RWPE1 (cell line): ENCODE measurements at places on chromosomes 7 and 10.

- DNase-seq: no peak
These were observed 50.6 kb downstream of the ZNF438 start for GRCh38 chr10:30980951-30981616.

GRCh38 chr7:73971704-73972341, 56.1 kb upstream of the ELN start:
- peak; percentile 40 for DNase-seq

DNA sequence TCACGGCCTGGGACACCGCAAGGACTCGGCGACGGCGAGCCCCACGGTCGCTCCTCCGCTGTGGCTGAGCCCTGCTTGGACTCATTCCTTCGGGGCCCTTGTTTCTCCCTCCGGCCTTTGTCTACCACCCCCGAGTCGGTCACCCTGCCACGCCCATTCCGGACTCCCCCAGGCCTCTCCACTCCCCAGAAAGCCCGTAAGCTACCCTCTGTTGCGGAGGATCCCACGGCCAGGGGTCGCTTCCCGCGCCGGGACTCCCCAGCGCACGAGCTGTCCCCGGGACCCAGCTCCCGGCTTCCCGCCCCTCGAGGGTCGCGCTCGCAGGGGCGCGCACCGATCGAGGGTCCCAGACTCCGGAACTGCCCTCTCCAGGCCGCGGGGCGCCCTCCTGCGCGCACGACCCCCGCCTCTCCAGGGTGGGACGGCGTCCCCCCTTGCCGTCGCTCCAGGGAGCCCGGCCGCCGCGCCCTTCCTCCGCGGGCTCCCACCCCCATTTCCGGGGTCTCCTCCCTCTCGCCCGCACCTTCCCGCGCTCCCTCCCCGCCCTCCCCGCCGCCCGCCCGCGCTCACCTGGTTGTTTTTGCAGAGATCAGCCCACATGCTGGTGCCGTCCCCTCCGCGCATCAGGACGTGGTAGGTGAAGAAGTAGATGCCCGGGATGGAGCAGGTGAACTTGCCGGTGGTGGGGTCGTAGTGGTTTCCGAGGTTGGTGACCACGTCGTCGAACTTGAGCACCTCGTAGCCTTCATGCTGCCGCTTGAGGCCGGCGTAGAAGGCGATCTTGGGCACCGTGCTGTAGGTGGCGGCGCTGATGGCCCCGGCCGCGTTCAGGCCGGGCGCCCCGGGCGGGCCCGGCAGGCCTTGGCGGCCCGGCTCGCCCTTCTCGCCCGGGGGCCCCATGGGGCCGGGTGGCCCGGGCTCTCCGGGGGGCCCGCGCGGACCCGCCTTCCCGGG, 1.5 kb downstream of the C1QL3 start:
- no peak for DNase-seq

GRCh38 chr7:47475880-47476227, 106.1 kb downstream of the TNS3 start:
- no peak for DNase-seq

GRCh38 chr10:23202779-23203178, 10.7 kb downstream of the PTF1A start:
- DNase-seq: no peak

DNA sequence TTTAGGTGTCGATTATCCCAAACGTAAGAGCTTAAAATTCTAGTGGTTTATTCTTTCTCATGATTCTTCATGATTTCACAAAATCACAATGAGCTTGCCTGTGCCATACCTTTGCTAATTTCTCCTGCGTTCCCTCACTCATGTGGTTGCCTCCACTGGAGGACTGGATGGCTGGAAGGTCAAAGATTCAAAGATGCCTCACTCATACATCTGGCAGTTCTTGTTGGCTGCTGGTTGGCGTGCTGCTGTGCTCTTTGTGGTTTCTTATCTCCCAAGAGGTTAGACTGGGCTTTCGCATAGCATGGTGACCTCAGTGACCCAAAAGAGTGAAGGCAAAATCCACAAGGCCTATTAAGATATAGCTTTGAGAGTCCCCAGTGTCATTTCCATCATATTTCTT, 877.6 kb upstream of the AUTS2 start:
- DNase-seq: no peak

- DNase-seq: no peak
These were observed 8.3 kb upstream of the SMKR1 start for GRCh38 chr7:129494041-129494440.

GRCh38 chr10:24207781-24208611, 942 bp upstream of the KIAA1217 start:
- no peak for DNase-seq

DNA sequence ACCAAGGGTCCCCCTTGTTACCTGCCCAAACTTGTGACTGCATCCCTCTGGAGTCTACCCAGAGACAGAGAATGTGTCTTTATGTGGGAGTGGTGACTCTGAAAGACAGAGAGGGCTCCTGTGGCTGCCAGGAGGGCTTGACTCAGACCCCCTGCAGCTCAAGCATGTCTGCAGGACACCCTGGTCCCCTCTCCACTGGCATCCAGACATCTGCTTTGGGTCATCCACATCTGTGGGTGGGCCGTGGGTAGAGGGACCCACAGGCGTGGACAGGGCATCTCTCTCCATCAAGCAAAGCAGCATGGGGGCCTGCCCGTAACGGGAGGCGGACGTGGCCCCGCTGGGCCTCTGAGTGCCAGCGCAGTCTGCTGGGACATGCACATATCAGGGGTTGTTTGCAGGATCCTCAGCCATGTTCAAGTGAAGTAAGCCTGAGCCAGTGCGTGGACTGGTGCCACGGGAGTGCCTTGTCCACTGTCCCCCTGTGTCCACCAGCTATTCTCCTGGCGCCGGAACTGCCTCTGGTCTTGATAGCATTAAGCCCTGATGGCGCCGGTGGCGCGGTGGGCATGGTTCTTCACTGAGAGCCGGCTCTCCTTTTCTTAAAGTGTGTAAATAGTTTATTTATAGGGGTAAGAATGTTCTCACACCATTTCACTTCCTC, 19.4 kb upstream of the SH2D4B start:
- DNase-seq: no peak

DNA sequence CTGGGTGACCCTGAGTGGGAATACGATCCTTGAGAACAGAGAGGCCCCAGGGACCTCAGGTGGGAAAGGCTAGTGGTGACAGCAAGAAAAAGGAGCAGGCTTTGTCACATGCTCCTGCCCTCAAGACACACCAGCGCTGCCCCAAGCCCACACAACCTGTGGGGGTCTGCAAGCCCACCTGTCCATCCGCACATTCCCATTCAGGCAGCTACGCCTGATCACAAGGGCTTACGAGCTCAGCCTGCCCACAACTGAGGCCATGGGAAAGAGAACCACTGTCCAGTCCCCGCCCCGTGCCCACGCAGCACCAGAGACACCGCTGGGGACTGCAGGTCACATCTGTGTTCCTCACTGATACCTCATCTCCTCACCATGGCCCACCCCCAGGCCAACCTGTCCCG, 26.7 kb downstream of the EBF3 start:
- no peak for DNase-seq

DNA sequence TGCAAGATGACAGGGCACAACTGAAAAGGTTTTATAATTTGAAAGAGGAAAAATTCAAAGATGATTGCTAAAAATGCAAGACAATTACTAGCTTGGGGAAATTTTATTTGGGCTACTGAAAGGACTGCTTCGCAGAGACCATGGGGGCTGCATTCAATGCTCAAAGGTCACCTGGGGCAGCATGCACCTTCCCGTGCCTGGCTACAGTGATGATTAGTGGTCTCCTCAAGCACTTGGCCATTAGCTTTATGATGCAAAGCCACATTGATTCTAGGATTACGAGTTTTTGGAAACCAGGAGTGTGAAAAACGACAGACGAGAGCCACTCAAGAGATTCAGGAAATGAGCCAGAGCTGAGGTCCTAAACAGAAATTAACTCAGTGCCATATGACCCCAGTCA, 764.6 kb downstream of the PHTF2 start:
- no peak for DNase-seq

DNA sequence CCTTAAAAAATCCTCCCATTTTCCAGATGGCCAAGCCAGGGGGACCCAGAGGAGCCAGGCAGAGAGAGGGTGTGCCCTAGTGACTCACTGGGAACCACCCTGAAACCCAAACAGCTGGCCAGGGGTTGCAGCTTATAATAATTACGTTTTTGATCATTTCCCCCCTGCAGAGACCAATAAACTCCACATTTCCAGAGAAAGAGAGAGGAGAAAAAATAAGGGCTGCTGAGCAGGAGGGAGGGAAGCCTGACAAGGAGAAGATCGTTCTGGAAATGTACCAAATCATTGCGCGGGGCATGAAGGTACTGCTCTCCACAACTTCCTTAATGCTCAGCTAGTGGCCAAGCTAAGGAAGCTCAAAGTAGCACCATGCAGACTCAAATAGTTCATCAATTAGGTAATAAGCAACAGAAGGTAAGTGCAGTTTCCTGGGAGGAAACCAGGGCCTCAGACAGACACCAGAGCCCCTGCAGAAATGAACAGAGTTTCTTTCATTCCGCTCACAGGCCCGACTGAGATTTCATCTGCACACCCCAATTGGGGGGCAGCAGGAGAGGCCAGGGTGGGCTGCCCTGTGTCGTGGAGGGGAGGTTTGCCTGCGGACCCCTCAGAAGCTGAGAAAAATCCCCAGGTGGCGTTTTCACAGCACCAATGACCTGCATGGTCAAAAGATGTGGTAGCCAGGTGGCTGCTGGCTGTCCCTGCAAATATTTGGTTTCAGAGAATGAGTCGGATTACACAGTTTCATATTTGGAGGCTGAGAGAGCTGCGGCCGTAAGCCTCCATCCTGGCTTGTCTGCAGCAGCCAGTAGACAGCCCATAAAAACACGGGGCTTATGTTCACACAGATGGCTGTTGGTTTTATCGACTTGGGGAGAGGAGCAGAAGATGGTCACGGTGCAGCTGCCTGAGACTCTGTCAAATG, 153.2 kb upstream of the LYZL2 start:
- DNase-seq: no peak

DNA sequence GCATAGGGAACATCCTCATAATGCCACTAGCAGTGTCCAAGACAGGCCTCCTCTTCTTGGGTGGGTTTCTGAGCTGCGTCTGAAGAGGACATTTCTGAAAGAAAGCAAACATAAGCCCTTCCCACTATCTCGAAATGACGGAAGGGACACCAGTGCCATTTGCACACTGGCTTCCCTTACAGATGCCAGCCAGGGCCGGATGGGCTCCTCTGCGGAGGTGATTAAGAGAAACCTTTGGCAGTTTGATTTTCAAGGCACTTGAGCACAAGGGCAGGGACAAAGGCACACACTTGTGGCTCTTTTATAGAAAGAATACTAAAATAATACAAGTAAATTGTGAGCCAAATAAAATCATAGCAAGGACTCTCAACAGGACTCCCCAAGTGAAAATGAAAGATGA, 106.6 kb upstream of the CELF2 start:
- no peak for DNase-seq

GRCh38 chr7:135974667-135975066, 2.5 kb downstream of the MTPN start:
- DNase-seq: no peak

- no peak for DNase-seq
These were observed 85.1 kb downstream of the MGMT start for GRCh38 chr10:129552119-129552518.

DNA sequence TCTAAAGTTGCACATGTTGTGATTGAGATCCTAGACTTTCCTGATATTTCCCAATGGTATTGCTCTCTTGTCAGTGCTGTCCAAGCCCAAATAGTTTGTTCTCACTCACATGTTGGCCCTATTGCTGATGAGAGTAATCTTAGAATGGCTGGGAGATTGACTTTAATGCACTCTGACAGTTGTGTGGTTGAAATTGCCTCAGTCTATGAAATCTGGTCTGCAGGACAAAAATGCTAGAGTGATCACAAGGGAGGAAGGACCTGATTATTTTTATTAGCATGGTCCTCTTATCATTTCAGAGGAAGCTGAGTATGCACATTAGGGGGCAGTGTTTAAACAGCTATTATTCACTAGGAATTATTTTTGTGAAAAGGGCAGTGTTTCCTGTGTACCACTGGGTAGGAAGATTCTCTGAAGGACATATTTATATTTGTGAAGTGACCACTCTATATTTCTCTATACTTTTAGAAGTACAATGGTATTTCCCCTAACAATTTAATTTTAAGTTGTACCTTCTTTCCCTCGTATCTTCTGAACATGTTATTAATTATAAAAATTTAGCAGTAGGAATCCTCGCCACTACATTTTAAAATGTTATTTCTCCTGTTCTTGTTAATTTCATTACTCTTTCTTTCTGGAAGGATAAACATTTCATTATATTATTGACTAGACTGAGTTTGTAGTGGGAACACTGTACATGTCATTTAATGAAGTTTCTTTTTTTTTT, 64.4 kb downstream of the SUGCT start:
- DNase-seq: no peak

- no peak for DNase-seq
These were observed 565.2 kb downstream of the KCNMA1 start for GRCh38 chr10:77072361-77072835.

DNA sequence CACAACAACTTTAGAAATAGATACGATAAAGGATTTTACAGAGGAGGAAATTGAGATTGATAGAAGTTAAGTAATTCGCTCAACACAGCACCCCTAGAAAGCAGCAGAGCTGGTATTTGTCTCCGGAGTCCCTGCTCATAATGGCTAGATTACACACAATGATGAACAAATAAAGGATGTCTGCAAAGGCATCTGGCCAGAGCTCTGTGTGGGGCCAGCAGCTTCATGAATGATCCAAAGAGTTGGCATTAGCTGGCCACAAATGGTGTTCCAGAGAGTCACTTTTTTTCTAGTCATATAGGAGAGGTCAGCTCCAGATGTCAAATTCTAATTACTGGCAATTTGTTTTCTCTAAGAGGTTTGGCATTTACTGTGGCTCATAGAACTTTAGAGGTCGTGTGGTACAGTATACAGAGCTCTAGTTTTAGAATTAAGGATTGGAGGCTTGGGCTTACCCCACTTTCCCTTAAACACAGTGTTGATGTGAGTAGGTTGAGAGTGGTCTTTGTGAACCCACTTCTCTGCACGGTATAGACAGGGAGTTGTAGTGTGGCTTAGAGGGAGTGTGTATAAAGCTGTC, 186.2 kb downstream of the BICC1 start:
- no peak for DNase-seq

GRCh38 chr10:50464004-50464409, 159.7 kb downstream of the SGMS1 start:
- DNase-seq: no peak

- no peak for DNase-seq
These were observed 11.5 kb downstream of the TMEM176B start for GRCh38 chr7:150788474-150789269.

- no peak for DNase-seq
These were observed 127.2 kb downstream of the WDFY4 start for GRCh38 chr10:48811917-48812316.

- DNase-seq: no peak
These were observed 3.9 kb upstream of the FAM13C start for GRCh38 chr10:59366290-59366689.

DNA sequence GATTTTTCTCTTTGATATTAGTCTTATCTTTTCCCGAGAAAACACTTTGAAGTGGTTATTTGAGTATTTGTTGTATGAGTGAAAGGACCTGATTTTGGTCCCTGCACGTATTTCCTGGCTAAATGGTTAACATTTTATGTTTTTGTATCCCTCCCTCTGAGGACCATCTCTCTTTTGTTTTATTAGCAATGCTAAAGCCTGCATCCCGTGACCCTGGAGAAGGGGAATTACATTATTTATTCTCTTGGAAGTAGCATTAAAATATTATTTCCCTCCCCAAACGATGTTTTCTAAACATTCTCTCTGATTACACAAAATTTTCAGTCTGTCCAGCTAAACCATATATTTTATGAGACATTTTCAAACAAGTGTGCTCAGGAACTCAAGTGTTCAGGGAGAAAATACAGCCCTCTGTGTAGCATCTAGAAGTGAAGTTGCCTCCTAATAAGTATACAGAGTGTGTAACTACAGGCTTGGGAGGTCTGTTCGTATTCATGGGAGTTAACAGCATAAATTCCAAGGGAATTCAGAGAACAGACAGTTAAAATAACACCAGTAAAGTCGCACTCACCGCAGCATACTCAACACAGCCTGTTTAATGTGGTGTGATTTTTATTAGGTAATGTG, 163.8 kb upstream of the NPVF start:
- DNase-seq: no peak
